ENCODE measurements at places on chromosomes 4 and X.

DNA sequence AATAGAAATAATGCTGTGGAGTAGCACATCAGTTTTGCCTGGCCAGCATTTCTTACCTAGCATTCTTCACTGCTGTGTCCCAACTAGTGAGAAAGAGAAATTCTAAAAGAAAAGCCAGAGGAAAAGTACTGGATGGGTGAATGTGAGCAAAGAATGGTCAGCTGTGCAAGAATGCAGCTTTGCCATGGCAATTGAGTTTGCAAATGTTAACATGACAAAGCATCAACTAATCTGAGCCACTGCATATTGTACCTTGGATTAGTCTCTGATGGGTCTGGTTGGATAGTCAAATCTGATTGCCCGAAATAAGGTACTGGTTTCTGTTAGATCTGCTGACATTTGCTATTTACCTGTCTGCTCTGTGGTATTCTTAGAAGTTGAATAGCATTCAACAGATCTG, 38.7 kb downstream of the ADD1 start:
- DNase-seq: no peak

DNA sequence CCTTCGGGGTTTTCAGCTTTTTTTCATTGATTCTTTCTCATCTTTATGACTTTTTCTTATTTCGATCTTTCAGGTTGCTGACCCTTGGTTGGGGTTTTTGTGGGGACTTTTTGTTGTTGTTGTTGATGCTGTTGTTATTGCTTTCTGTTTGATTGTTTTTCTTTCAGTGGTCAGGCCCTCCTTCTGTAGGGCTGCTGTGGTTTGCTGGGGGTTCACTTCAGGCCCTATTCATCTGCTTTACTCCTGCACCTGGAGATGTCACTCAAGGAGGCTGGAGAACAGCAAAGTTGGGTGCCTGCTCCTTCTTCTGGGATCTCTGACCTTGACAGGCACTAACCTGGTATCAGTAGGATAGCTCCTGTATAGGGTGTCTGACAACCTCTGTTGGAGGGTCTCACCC, 39.9 kb upstream of the PCDH18 start:
- no peak for DNase-seq

- no peak for DNase-seq
Measured at GRCh38 chrX:78957768-78958130, 12.6 kb downstream of the P2RY10 start.

DNA sequence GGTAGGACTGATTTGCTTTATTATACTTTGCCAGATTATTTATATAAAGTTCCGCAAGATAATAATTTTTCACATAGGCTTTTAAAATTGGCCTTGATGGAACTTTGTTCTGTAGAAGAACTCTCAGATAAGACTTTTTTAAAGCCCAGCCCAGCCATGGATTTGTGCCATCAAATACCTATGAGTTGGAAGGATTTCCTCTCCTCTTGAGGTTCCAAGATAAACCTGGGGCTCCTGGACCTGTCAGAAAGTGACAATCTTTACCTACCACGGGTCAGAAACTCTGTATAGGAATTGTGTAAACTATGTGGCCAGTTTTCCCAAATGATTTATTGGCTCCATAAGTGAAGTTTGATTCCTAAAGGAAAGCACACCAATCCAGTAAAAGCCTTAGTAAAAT, 271.9 kb upstream of the GRID2 start:
- DNase-seq: no peak

All from H9 (cell line).